NCI-H460 (cell line): ENCODE measurements at places on chromosomes 11 and 22.

- DNase-seq = no peak
Observed at GRCh38 chr11:112285841-112286311, 25.2 kb upstream of the PLET1 start.

- DNase-seq = no peak
Observed at GRCh38 chr22:46460857-46461256, 76.6 kb downstream of the CELSR1 start.

GRCh38 chr11:5348551-5349194 is 2.6 kb upstream of the OR51B6 start:
- no peak for DNase-seq

DNA sequence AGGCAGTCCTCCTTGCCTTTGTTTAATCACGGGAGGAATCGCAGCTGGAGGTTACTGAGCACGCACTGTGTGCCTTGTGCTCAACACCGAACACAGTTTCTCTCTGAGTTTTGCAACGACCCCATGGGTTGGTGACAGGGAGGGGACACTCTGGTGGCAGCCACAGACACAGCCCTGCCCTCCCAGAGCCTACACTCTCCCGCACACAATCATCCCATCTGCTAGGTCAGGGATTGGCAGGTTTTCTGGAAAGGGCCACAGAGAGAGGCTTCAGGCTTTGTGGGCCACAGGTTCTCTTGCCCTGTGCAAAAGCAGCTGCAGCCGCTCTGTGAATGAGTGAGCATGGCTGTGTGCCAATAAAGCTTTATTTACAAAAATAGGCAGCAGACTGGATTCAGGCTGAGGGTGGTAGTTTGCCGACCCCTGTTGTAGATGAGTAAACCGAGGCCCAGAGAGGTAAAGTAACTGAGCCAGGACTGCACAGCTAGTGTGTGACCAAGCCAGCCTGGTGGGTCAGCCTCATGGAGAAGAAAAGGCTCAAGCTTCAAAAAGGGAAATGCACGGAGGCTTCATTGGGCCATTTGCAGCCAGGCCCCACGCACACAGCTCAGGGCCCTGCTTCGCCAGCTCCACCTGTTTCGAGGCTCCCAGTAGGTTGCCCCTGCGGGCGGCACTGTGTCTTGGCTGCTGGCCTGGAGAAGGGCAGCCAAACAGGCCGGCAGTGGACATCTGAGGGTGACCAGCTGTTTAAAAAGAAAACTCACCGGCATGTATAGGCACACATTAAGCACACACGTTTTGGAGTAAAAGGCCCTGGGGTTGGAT is 16.3 kb downstream of the LTO1 start:
- no peak for DNase-seq

- no peak for DNase-seq
Observed at GRCh38 chr11:79829891-79830290, 389.1 kb upstream of the TENM4 start.
